ENCODE measurements at places on chromosomes 3 and 15. TPM values are rescaled to one million over a fixed set of nuclear protein-coding genes. Genes with fewer than 3 reads are reported as not detected.

DNA sequence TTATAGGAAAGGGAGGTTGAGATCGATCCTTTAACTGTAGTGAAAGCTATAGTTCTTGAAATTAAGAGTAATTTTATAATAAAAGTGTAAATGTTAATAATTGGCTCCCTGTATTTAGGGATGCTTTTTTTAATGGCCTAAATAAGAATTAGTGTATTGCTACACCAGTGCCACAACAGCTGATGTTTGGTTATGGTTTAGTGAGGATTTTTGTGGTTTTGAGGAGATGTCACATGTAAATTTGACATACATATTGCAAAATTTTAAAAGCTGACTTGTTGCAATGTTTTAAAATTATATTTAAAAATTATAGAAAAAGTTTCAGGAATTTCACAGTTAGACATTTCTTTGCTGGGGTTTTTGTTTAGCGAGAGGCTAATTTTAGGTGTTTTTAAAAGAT is 3.9 kb downstream of the TSC22D2 start:
- no peak for DNase-seq

DNA sequence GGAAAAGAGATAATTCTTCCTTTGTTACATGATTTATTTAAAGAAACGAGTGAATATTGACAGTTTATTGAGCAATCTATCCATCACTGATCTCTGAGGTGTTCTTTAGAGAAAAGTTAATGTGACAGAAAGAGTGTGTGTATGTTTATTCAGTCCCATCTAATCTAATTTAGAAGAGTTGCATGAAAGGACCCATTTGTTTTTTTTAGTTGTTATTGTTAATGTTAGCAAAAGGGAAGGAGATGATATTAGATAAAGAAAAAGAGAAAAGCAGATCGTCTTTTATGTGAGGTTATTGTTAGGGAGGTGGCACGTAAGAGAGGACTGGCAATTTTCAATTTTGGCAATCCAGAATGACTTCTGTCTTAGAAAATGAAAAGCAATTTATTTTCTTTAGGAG is 46.5 kb downstream of the NMD3 start:
- no peak for DNase-seq

Gene DMXL2
- 25.0 TPM for total RNA-seq

Gene ZNF197
- total RNA-seq, result 14.3 TPM

DNA sequence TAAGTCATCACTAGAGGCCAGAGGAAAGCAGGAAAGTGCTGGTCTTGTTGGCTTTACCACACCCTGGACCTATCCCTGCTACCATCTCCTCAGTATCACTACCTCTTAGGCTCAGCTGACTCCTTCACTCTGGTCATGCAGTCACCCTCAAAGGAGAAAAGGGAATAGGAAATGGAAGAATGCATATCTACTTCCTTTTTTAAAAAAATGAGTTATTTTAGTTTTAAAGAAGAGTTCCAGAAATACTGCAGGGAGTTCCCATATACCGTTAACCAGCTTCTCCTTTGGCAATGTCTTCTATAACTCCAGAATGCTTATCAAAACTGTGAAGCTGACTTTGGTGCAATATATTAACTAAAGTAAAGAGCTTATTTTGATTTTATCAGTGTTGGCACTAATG is 688.6 kb downstream of the DIPK2A start:
- DNase-seq, result no peak

Measured in G401 (cell line).